ENCODE measurements at places on chromosomes 3 and 15.

DNA sequence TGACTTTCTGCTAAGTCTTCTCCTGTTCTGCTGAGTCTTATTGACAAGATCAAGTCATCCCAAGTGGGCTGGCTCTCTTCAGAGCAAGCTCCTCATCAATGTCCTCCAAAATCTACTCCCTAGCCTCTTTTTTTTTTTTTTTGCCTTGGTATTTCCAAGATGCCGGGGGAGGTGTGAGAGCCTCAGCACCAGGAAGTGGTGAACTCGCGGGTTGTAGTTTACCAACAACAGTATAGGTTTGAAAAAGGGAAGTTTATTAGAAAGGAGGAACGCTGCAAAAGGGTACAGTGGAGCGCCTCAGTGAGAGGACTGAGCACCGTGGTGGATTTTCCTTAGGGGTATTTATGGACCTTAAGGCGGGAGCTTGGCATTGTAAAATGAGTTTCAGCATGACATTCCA is 94.3 kb upstream of the SGO1 start:
- DNase-seq: no peak

DNA sequence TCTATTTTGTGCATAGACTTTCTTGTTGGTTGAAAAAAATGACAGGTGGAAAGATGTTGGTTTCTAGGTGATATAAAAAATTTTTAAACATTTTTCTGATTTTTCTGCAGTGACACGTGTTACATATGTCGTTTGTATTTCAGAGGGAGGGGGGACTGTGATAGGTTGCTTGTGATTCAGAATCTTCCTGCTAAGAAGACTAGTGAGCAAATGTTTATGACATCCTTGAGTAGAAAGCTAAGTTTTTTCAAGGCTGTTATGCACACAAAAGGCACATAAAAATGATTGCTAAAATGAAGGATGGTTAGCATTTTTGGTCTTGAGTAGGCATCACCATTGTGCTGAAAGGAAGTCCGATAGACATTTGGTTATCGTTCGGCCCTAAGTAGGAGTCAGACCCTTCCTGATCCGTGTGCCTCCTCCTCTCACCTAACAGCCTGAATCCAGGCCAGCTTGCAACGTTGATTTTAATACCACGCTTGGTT is 1.5 kb downstream of the ZNF639 start:
- DNase-seq: peak; percentile 46

DNA sequence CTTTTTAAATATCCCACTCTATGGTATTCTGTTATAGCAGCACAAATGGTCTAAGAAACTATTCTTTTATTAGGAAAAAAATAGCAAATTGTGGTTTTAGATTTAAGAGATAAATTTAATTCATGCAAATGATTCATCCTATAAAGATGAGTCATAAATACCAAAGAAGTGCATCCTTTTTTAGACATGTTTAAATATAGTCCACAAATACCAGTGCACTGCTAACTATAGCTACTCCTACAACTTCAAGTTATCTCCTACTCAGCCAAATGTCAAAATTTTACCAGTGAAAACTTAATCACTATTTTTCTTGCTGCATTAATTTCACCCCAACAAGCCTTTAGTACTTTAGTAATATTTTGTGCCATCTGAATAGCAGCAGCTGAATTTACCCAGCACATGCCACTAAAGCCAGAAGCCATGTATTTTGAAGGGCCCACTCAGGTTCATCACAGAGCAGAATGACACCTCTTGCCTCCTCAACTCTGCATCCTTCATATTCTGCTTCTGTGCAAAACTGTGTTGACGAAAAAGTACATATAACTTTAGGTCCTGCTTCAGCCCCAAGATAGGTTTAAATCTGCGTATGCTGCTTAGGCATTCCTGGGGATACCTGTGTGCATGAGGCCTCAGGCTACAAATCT is 24.9 kb downstream of the CX3CR1 start:
- no peak for DNase-seq

DNA sequence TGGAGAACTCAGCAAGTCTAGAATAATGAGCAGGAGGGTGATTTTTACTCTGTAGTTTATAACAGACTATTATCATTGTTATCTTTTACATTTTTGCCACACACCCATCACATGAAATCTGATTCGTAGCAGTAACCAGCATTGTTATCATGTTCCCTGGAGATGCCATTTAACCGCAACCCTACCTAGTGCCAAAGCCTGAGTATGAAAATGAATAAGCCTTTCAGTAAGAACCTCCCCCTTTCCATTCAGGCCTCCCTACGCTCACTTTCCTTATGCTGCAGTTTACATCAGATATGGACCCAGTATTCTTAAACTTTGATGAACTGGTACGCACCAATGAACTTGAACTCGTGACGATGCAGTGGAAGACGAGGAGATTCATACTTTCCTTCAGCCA is 158.7 kb upstream of the SPRED1 start:
- DNase-seq: no peak

DNA sequence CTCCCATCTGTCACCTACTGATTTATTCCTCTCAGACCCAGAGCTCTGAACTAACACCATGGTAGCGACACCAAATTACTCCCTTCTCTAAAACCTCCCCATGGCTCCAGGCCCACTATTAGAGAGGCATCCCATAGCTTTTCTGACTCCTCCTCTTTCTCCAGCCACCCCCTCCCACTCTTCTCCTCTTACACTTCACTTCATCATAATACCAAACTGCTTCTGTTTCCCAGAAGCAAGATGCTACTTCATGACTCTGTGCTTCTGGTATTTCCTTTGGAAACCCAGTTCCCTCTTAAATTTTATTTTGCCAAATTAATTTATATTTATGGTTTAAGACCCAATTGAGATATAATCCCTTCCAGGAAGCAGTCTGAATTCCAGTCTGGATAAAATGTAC is 465.1 kb upstream of the PDZRN3 start:
- DNase-seq: no peak

- DNase-seq: no peak
Measured at GRCh38 chr15:45670091-45670490, 35.3 kb downstream of the SQOR start.

DNA sequence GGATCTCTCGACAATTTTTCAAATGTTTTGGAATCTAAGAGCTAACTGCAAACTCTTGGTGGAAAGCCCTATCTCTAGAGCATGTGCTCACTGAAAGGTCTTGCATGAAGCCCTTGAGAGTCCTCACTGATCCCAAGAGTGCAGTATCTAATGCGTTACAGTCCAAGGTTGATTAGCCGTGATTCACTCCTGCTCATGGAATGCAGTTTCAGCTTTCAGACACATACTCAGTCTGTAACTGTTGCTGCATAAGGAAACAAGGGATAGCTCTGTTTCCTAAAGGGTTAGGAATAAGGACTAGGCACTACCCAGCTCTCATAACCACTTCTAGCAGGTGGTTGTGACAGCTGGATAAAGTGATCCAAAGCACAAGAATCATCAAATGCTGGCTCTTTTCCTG is 687.4 kb upstream of the CFAP20DC start:
- no peak for DNase-seq

GRCh38 chr3:114058646-114059045 is 2.1 kb downstream of the QTRT2 start:
- no peak for DNase-seq

- DNase-seq: no peak
Measured at GRCh38 chr3:100289339-100289738, 28.5 kb downstream of the TBC1D23 start.

DNA sequence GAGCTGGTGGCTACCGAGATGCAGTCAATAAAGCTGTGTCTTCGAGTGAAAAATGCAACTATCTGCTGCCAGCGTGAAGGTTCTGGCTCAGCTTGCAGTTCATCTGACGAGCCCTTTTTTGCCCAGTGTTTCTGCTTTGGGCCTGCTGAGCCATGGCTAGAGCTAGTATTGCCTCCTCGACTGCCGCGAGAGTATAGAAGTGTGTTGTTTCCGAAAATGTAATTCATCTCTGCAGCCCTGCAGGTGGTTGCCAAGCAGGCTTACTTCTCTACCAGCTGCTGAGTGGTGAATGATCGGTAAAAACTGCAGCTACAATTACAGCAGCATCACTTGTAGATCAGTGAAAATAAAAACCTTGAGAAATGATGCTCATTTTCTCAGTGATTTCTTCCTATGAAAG is 114.8 kb downstream of the DLG1 start:
- no peak for DNase-seq

DNA sequence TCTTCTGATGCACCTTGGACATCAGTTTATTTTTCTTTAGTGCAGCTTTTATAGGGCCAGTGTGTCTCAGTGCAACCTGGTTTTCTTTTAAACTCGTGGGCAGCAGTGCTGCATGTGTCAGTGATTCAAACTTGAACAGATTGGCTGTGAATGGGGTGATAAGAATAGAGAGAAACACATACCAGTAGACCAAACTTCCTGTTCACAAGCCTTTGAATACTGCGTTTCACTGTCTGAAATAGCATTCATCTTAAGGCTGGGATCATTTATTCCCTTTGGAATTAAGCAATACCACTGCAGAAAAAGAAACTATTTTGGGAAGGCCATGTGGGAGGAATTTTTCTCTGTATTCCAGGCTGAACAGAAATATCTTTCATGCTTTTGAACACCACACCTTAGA is 51.7 kb downstream of the PHLDB2 start:
- peak; percentile 27 for DNase-seq

DNA sequence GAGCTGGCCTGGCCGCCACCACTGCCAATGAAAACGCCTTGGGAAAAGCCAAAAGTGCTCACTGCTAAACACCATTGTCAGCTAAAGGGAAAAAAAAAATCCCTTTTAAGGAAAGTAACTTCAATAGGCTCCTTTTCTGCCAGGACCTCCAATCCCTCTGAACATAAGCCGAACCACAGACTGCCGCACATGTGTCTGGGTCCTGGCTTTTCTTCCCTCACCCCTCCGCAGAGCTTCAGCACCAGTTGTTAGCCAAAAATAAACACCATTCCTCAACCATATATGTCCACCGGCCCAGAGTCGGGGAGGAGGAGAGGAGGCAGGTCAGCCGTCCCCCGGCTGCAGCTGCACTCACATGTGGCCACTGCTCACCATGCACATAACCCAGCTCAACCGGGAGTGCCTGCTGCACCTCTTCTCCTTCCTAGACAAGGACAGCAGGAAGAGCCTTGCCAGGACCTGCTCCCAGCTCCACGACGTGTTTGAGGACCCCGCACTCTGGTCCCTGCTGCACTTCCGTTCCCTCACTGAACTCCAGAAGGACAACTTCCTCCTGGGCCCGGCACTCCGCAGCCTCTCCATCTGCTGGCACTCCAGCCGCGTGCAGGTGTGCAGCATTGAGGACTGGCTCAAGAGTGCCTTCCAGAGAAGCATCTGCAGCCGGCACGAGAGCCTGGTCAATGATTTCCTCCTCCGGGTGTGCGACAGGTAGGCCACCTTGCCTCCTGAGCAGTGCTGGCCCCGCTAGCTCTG is at the start of gene FBXL22:
Gene FBXL22 (plus strand): TSS at position 350 of the 753 bp plus-strand sequence. CDS start 6 bp downstream, at position 356.
- no peak for DNase-seq

- DNase-seq: no peak
Measured at GRCh38 chr3:38150780-38151528, 12.5 kb downstream of the MYD88 start.

- DNase-seq: no peak
Measured at GRCh38 chr3:11393401-11393800, 121.2 kb downstream of the ATG7 start.

- DNase-seq: no peak
Measured at GRCh38 chr15:70339571-70340493, 242.1 kb upstream of the TLE3 start.

GRCh38 chr3:42216931-42217333 is 49.1 kb downstream of the CCK start:
- peak; percentile 19 for DNase-seq

- no peak for DNase-seq
Measured at GRCh38 chr3:148883163-148883562, 18.1 kb downstream of the CPA3 start.

DNA sequence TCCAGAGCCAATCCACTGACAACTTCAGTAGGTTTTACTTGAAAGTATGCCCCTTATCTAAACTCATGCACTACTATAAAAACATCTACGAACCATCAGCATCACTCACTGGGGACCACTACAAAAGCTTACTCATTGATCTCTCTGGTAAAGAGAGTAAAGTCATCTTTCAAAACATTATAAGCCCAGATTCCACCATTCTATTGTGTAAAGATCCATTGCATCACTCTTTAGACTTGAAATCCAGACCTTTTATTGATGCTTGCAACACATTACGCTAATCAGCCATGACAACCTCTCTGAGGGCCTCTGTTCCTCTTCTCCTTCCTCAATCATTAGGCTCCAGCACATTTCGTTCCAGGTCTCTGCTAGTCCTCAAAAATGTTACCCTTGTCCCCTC is 248.9 kb upstream of the WNT5A start:
- DNase-seq: peak; percentile 7

DNA sequence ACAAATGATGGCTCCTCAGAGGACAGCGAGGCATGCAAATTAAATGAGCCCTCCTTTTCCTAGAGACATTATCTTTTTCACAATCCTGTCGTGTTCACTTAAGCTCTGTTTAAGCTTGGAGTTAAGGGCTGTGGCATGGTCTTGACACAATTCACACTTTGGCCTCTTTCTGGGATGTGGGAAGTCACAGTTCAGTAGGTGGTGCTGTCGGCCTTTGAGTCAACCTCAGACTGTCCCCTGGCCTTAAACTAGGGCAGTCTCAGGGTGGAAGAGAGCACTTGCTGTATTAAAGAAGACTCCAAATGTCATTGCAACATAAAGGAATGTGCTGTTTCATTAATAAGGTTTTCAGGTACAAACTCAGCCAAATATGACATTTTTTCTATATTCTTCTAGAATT is 351.0 kb downstream of the MCTP2 start:
- peak; percentile 62 for DNase-seq
